CD14-positive monocyte (primary cell): ENCODE measurements at places on chromosomes 13 and 19.

- H3K27me3 ChIP-seq, result no peaks in the 10 kb centered on the region
- H3K36me3 ChIP-seq, result no peaks in the 10 kb centered on the region
- no peak overlapping the region for H3K27ac ChIP-seq
- no peak overlapping the region for H3K4me3 ChIP-seq
- H3K4me1 ChIP-seq, result no peaks in the 10 kb centered on the region
Measured at GRCh38 chr13:25778808-25779305, 273.0 kb downstream of the SHISA2 start.

DNA sequence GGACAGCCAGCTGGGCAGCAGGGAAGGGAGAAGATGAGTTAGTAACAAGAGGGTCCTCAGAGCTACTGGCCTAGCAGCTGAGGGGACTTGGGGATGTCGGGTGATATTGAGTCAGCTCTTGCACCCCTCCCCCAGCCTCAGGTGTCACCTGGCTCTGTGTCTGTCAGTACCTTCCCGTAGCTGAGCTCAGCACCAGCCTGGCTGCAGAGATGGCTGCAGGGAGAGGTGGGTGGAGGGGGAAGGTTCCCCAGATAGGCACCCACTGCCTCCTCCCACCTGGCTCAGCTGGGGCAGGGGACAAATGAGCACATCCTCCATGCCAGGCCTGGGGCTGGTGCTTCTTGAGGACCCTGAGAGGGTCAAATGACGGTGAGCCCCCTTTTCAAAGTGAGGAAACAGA is 6.8 kb upstream of the KPTN start:
- H3K36me3 ChIP-seq, result peaks cover 67% of the 10 kb centered on the region
- H3K4me1 ChIP-seq, result no peaks in the 10 kb centered on the region
- no peak overlapping the region for H3K27ac ChIP-seq
- H3K27me3 ChIP-seq, result no peaks in the 10 kb centered on the region

DNA sequence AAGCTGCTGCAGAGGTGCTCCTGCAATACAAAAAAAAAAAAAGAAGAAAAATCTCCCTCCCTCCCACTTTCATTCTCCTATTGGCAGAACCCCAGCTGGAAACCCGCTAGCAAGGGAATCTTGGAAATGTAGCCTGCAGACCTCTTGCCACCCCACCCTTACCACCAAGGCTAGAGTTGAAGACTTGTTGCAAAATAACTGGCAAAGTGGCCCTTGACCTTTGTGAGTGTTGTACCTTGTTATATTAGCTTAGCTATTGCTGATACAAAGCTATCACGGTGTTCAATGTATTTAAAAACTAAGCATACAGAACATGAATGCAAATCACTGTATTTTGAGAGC is 57.5 kb upstream of the KCTD4 start:
- H3K36me3 ChIP-seq, result peaks cover 18% of the 10 kb centered on the region
- no peaks in the 10 kb centered on the region for H3K27me3 ChIP-seq
- H3K4me3 ChIP-seq, result no peak overlapping the region

GRCh38 chr13:61024046-61024445 is 391.6 kb downstream of the PCDH20 start:
- H3K27me3 ChIP-seq, result no peaks in the 10 kb centered on the region
- no peak overlapping the region for H3K4me3 ChIP-seq
- H3K27ac ChIP-seq, result no peak overlapping the region
- H3K4me1 ChIP-seq, result no peaks in the 10 kb centered on the region

- H3K4me3 ChIP-seq, result no peak overlapping the region
- DNase-seq, result no peak
- no peaks in the 10 kb centered on the region for H3K36me3 ChIP-seq
- H3K27me3 ChIP-seq, result no peaks in the 10 kb centered on the region
- H3K27ac ChIP-seq, result no peak overlapping the region
Measured at GRCh38 chr13:25118378-25118905, 22.5 kb downstream of the PABPC3 start.
